Astrocyte of the hippocampus (primary cell): ENCODE measurements at places on chromosomes 7 and 10.
A peak's percentile ranks its signal among the peaks of the same experiment; 100 is the strongest.

DNA sequence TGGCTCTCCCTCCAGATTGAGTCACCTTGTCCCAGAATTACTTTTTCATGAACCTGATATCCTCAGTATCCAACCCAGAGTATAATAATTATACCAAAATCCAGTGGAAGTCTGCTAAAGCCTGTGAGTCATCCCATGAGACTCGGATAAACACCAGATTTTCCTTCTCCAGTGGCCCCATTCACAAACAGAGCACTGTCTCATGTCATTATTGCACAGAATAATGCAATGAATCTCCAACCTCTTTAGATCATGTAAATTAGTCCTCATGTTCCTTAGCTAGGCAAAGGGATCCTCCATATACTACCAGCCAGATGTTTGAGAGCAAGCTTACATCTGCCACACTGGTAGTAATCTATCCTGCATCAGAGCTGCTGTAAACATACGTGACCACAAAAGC is 89.0 kb downstream of the AMPH start:
- peak; percentile 52 for DNase-seq

DNA sequence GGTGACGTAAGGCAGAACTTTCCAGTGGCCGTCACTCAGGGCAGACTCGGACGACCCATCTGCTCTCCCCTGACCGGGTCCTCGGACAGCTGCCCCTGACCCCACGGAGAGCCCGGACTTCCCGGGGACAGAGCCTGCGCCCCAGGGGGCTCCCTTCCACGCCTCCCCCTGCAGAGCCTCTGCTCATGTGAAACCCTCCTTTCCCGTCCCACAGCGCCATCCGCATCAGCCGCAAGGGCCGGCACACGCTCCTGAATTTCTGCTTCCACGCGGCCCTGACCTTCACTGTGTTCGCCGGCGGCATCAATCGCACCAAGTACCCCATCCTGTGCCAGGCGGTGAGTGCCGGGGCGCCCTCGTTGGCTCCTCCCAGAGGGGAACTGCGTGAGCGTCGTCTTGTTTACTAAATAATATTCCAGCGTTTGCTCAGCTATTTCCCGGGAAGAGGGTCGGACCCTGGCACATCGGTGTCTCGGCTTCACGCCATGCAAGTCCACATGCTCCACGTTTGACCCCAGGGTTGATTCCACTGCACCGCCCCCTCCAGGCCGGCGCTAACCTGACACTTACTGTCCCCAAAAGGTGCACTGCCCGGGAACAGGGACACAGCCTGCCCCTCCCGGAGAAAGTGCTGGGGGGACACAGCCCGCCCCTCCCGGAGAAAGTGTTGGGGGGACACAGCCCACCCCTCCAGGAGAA is 10.9 kb downstream of the ADGRA1 start:
- DNase-seq, result no peak

DNA sequence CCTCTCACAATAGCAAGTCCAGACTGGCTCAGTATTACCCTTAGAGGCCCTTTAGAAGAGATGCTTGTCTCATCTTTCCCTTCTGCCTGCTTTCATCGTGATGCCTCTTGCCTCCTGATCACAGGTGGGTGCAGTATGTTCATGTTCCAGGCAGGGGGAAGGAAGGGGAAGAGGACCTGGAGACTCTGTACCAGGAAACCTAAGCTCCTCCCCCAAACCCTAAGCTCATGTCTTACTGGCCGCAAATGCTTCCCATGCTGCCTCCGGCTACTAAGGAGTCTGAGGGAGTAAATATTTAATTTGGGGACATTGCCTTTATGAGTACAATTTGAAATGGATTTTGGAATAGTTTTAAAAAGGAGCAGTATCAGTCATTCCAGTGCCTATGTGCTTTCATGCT is 192.6 kb downstream of the CDCA7L start:
- DNase-seq, result no peak

- no peak for DNase-seq
These were observed 353.5 kb downstream of the PAXIP1 start for GRCh38 chr7:154649434-154649833.

- DNase-seq, result no peak
These were observed 184.4 kb downstream of the TCERG1L start for GRCh38 chr10:131127138-131127589.

GRCh38 chr7:64628192-64628591 is 37.7 kb upstream of the ZNF107 start:
- DNase-seq, result no peak

GRCh38 chr7:37069336-37069735 is 345.0 kb upstream of the AOAH start:
- DNase-seq, result no peak

DNA sequence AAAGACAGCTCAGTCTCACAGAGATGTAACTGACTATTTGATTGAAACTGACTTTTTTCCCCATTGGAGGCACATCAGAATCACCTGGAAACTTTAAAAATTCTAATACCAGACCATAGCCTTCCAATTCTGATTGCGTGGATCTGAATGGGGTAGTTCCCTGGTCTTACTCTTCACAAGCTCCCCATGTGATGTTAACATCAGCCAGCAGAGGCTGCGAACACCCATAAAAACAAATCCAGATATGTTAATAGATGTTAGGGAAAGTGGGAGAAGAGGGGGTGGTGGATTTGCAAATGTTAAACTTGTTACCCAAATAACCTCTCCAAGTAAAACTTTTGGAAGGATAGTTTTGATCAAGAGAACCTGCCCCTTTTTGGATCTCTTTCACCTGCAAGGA is 1133.4 kb downstream of the CNTNAP2 start:
- no peak for DNase-seq

DNA sequence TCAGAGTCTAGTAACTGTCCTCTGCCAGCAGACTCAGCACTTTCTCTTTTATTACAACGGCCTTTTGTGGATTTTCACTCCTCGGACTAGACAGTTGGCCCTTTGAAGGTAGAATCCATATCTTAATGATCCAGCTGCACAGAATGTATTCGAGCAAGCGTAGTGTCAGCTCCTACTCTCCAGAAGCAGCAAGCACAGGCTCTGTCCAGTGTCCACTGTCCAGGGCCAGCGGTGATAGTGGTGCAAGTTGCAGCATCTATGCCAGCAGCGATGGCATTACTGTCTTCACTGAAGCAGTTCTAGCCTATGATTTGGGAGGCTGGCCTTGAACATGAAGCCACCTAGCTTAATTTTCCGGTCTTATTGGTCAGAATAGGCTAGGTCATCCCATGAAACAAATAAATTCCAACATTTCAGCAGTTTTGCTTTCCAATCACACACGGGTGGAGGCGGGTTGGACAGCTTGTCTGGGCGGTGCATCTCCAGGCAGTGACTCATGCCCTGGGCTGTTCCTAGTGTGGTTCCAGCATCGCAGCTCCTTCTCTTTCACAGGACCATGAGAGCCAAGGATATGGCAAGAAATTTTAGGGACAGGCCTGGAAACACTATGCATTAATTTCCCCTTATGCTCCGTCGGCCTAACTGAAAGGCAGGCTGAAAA is 108.6 kb upstream of the KCNMA1 start:
- peak; percentile 78 for DNase-seq

DNA sequence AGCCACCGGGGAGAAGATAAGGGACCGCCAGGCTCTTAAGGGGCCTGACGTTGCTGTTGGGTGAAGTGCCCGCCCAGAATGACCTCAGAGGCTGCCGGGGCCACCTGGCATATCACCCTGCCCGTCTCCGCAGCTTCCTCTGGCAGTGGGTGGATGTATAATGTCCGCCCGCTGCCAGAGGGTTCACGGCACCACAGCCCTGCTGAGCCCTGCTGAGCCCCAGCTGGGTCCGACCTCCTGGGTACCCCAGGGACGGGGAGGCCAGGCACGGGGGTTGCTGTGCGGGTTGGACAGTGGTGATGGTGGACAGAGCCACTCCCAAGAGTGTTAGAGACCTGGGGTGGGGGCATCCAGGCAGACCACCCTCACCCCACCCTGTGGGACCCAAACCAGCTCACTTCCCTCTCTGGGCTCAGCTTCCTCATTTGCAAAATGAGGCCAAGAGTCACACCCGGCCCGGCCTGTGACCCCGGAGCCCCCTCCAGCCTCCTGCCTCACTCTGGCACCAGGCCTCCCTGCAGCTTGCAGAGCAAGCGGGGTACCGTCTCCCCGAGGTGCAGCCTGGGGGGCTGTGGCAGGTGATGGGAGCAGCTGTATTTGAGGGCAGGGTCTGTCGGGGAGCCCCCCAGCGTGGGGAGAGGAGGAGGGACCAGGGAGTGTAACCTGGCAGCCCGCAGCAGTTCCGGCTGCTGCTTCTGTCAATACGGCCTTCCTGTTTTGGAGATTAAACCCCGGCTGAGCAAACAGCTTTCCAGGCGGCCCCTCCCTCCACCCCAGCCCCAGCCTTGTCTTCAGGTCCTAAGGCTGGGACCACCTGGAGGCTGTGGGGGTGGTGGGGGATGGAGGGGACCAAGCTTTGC is 8.4 kb upstream of the LFNG start:
- no peak for DNase-seq

- DNase-seq, result no peak
These were observed 193.3 kb downstream of the FRMD4A start for GRCh38 chr10:14137391-14137790.

GRCh38 chr10:119341459-119342301 is 134.3 kb downstream of the GRK5 start:
- peak; percentile 77 for DNase-seq

DNA sequence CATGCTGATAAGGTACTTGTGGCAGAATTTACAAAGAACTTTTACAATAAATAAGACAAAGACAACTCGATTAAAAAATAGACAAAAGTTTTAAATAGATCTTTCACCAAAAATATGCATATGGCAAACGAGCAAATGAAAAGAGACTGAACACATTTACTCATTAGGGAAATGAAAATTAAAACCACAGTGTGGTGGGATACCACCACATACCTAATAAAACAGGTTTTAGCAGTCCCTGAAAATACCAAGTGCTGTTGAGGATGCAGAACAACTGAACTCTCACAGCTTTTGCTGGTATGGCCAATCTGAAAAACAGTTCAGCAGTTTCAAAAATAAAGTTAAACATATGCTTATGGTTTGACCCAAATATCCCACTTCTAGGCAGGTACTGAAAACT is 205.4 kb upstream of the ADO start:
- no peak for DNase-seq

- no peak for DNase-seq
These were observed 6.6 kb upstream of the PON1 start for GRCh38 chr7:95330961-95331337.

- DNase-seq, result peak; percentile 77
These were observed 2.1 kb downstream of the FAM20C start for GRCh38 chr7:194252-195009.

DNA sequence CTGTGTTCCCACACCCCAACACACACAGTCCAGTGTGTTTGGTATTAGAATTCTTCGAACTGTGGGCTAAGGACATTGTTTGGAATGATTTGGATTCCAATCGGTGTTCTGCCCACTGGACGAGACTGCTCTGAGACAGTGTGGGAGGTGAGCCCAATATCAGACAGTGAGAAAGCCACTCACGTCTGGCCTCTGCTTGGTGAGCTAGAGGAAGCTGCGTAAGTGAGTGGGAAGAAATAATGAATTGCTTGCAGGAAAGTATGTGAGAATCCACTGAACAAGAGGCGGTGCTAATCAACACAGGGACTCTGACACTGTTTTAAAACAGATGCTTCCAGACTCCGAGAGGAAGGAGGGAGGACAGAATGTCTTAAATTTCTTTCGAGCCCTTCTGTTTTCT is 675.0 kb upstream of the ANKRD30A start:
- DNase-seq, result peak; percentile 51

DNA sequence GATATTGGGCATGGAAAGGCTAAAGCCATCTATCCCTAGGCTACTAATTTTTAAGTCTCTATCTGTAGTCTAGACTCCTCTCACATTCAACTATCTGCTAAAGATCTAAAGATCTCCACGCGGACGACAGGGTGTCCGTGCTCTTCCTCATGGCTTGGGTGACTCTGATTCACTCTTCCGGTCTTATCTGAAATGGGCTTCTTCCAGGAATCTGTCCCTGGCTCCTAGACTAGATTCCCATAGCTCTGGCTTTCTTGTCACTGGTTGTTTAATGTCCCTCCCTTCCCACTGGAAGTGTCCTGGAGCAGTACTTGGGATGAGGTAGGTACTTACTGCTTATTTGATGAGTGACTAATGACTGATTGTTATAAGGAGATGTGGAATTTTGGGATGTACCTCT is 62.0 kb upstream of the PODXL start:
- DNase-seq, result no peak

DNA sequence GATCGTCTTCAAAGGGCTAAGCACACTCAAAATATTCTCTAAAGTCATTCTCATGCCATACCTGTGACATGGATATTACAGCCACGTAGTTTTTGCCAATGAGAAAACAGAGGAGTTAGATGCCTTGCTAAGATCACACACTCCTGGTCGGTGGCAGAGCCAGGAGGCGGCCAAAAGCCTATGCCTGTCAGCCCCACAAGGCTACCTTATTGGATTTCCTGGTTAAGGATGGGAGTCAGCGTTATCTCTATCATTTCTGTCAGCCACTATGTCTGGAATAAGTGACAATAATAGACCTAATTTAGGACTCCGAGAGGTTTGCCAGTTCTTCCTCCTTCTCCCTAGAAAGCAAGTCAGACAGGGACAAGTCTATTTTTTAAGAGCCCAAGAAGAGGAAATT is 250.8 kb downstream of the TRIL start:
- DNase-seq, result no peak

DNA sequence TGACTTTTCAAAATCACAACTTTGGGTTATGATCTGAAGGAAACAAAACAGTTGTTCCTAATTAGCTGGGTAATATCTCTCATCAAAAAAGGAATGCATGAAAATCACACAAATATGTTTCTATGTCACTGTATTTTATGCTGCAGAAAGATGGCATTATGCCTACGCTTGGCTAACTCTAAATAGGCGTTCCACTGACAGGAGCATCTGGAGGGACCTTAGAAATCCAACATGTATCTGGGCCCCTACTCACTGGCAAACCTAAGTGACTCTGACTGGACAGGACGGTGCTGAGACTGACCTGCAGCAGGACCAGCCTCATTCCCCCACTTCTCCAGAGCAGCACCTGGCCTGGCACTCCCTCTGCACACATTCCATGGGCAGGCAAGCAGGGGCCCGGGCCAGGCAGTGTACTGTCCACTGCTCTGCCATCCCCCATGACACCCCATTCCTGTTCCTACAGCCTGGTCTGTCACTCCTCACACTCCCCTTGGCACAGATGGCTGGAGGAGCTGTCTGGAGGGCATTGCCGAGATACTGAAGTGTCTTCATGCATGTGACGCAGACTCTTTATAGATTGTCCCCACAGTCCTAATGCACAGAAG is 2.6 kb upstream of the MYL7 start:
- no peak for DNase-seq

GRCh38 chr7:13743226-13743625 is 246.2 kb downstream of the ETV1 start:
- DNase-seq, result peak; percentile 60

GRCh38 chr7:42244828-42245227 is 7.8 kb upstream of the GLI3 start:
- peak; percentile 36 for DNase-seq
